ENCODE measurements at places on chromosomes 2 and 18.

- DNase-seq = no peak
Observed at GRCh38 chr2:128286905-128287779, 31.5 kb downstream of the HS6ST1 start.

- no peak for DNase-seq
Observed at GRCh38 chr18:36633961-36634412, 194.8 kb downstream of the TPGS2 start.

GRCh38 chr2:38892819-38893218 lies 3.1 kb downstream of the ARHGEF33 start:
- no peak for DNase-seq

GRCh38 chr2:72886505-72887031 lies 640 bp upstream of the SPR start:
- DNase-seq = no peak

DNA sequence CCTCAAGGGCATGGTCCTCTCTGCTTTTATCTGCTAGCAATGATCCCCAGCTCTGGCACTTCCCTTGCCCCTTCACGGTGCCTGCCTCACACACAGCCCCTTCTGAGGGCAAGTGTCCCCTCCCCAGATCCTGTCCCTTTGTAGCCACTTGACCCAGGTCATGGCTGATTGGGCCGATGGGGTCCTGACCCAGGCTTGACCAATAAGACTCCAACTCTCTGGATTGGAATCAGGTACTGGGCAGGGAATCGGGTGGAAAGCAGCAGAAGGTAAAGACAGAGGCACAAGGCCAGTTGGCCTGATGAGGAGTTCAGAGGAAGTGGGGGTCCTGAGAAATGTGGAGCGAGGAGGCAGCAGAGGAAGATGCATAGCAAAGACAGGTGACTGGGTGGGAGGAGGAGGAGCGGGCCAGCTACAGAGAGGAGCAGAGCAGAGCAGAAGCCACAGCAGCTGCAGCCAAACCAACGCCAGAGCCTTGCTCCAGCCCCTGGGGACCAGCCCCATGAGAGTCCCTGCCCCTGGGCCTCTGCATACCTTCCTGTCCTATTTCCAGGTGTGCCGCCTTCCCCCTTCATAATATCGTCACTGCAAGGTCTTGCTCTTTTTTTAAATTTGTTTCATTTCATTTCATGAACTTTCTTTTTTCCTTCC lies 39.1 kb downstream of the CAPN13 start:
- no peak for DNase-seq

GRCh38 chr18:57629422-57629821 lies 7.8 kb upstream of the NARS1 start:
- no peak for DNase-seq

DNA sequence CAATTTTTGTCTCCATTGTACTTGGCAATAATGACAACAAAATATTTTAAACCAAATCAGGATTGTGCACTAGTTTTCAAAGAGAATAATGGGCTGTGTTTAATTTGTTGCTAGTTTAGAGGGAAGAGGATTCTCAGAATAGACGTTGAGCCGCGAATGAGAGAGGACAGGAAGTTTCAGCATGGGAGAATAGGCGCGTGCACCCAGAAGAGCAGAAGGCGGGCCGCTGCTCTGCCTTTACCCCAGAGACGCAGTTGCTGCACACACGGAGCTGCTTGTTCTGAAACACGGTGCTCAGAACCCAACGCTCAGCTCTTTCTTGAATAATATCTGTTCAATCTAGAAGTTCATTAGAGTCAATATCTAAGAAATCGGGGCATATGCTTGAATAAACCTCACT lies 223.4 kb downstream of the MYT1L start:
- DNase-seq = no peak

DNA sequence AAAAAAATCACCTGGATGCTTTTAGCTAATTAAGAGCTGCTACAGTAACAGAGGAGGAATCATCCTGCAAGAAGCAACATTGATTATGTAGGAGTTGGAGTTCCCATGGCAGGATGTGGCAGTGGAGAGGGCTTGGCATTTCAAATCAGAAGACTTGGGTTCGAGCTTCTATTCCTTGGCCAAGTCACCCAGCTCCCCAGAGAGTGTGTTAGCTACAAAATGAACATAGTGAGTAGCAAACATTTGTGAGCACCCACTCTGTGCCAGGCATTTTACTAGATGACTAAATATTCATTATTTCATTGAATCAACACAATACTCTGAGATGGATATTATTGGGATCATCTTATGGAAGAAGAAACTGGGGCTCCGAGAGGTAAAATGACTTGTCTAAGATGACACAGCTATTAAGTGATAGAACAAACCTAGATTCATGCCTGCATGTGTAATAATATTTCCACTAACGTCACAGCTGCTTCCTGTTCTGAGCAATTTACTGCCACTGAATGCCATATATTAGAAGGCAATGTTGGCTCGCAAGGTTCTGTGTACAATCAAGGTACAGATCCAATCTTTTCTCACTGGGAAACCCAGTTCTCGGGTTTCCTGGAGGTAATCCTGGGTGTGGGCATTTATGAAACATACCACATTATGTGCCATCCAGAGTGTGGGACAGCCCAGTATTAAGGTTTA lies 18.0 kb downstream of the NTSR2 start:
- no peak for DNase-seq

Measured in stromal cell of bone marrow (primary cell).